Stimulated activated CD8-positive, alpha-beta memory T cell treated with anti-CD3 and anti-CD28 coated beads, Interleukin-4, amount 100 ng/mL, for 1 hour (primary cell): ENCODE measurements at places on chromosomes 4 and X.

GRCh38 chrX:152901816-152902501 is 4.1 kb downstream of the ZNF185 start:
- DNase-seq = no peak

GRCh38 chrX:56313308-56313707 is 81.2 kb downstream of the KLF8 start:
- no peak for DNase-seq

DNA sequence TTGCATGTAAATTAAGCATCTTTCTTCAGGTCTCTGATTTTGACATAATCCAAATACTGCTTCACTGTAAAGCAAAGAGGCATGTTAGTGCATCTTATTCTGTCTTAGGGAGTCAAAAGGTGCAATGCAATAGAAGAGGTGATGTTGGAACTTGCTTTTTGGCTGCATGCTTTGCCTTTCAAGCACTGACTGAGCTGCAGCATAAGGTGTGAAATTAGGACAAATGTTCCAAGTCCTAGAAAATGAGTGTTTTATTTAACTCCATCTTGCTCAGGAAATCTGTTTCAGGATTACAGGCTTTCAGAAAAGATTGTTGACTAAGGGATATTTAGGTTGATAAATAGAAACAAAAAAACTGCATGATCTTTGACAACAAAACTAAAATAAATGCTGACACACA is 30.8 kb downstream of the NAA11 start:
- no peak for DNase-seq

GRCh38 chr4:16794816-16795445 is 103.5 kb downstream of the LDB2 start:
- DNase-seq = no peak

- DNase-seq = no peak
Measured at GRCh38 chr4:2285613-2286381, 23.9 kb upstream of the MXD4 start.

- DNase-seq = no peak
Measured at GRCh38 chrX:32745323-32745722, 466.0 kb downstream of the DMD start.

- no peak for DNase-seq
Measured at GRCh38 chr4:93384241-93384640, 444.3 kb upstream of the ATOH1 start.

- DNase-seq = no peak
Measured at GRCh38 chr4:22240814-22241213, 275.1 kb downstream of the ADGRA3 start.

- DNase-seq = no peak
Measured at GRCh38 chr4:112916868-112917267, 132.6 kb upstream of the ANK2 start.

GRCh38 chr4:150510176-150510865 is 71.6 kb upstream of the MAB21L2 start:
- DNase-seq = no peak

- no peak for DNase-seq
Measured at GRCh38 chr4:147516133-147516532, 35.2 kb downstream of the EDNRA start.

DNA sequence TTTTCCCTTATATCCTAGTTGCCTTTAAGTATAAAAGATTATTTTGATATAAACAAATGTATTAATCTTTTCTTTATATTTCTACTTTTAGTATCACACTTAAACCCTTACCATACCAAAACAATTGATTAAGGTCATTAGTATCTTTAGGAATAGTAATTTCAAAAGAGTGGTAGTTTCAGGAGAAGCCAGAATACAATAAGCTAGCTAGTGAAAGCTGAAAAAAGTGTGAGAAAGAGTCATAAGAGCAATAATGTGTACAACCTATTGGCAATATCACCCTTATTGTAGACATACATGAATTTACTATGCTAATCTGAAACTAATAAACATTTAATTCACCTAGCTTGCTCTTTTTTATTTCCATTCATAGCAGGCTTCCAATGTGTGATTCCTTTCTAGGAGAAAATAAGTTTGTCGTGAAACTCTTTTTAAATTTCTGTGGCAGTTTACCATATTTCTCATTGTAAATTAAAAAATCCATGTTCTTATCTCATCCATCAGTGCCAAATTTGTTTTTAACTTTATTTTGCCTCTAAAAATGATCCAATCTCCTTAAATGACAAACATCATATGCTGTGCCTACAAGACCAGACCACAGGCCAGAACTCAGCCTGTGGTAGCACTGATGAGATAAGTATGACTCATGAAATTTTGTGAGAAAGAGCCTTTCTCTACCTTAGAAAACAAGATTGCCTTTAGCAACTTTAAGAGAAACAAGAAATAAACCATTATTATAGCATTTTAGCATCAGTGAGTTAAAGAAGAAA is 8.1 kb downstream of the NEK1 start:
- DNase-seq = no peak

DNA sequence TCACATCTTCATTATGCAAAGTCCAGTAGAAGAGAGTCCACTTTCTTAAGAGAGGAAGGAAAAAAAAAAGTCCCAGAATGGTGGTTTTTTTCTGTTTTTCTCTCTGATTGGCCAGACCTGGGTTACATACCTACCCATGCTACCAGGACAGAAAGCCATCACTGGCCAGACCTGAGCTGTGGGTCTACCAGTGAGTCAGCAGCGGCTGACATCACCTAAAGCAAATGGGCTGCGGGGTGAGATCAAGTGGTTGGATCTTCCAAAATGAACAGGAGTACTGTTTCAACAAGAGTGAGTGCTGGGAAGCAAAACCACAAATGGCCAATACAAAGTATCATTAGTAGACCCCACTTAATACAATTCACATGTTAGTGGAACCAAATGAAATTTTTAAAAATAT is 1.6 kb upstream of the NDST3 start:
- no peak for DNase-seq

DNA sequence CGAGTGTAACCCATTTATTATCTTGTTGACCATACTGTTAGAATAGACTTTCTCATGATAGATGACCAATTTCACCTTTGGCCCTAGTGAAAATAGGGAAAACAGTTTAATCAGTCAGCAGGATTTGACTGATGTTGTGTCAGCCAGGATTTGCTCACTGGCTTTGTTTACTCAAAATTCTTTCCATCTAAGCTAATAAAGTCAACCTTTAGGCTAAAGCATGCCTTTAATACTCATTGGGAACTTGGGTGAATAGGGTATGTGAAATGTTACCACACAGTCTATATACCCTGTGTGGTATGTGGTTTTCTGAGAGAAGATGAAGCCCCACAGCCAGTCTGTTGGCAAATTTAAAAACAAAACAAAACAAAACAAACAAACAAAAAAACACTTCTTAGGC is 18.7 kb upstream of the SPANXB1 start:
- DNase-seq = no peak

DNA sequence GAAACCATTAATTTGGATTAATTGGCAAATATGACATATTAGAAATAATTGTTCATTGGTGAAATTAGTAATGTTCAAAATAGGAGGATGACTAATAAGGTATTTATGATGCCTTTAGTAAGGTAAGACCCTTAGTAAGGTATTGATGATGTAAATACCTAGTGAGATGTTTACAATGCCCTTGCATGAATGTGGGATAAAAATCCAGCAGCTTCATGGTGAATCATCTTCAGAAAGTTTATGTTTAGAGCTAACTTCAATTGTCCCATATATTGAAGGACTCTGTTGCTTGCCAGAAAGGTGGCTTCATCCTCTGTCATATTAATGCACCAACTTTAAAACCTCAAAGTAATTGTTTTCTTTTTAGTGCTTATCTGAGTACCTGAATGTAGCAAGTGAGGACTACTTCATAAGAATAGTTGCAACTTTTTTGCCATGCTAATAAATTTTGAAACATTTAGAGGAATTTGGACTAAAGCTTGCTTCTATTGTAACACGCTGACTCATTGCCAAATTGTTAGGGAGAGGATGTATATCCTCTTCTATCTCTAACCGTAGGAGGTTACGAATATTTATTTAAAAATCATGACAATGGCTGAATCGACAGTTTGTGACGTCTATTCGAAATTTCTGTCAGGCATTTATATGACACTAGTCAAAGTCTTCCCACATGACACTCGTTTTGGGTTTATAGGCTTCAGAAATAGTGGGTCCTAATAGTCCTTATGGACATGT is 174.1 kb upstream of the HS3ST1 start:
- no peak for DNase-seq

GRCh38 chr4:110149089-110149488 is 49.3 kb downstream of the ELOVL6 start:
- DNase-seq = no peak

DNA sequence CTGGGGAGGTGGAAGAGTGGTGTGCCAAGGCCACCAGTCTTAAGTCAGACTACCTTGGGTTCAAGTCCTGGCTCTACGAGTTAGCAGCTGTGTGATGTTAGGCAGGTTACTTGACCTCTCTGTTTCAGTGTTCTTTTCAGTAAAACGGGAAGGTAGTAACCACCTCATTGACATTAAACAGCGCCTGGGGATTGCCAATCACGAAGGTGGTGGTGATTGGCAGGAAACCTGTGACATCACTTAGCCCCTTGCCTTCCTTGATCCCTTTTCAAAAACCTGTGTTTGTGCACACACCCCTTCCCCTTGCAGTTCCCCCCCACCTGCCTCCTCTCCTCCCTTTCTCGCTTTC is 7.6 kb downstream of the KLF3 start:
- DNase-seq = no peak

DNA sequence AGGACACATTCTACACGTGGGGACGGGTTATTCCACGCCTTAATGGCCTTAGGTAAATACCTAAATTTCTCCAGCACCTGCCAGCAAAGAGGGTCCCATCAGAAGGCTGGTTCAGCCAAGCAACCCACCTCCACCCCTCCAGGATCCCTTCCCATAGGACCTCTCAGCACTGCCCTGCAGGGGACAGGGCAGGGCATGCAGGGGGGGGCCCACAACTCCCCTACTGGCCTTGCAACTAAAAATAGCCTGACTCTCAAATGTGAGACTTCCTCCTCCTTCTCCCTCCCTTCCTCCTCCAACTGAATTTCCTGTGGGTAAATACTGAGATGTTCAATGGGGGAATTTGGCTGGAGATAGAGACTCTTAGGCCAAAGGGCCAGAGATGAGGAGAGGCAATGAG is 6.3 kb downstream of the LAS1L start:
- no peak for DNase-seq

DNA sequence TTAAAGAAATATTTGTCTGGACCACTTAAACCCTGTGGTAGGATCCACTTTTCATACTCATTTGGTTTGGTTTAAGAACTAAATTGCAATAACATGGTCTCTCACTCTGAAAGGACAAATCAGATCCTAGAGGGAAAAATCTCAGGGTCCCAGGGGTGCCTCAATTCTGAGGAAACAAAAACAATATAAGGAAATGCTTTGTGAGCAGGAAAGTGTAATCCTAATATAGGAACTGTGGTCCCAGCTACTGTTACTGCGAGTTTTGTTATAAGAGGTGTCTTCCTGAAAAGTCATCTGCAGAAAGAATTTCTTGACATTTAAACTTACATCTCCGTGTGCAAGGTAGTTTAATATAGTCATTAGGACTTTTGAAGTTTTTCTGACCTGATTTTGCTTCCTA is 420.1 kb upstream of the LCORL start:
- DNase-seq = no peak

DNA sequence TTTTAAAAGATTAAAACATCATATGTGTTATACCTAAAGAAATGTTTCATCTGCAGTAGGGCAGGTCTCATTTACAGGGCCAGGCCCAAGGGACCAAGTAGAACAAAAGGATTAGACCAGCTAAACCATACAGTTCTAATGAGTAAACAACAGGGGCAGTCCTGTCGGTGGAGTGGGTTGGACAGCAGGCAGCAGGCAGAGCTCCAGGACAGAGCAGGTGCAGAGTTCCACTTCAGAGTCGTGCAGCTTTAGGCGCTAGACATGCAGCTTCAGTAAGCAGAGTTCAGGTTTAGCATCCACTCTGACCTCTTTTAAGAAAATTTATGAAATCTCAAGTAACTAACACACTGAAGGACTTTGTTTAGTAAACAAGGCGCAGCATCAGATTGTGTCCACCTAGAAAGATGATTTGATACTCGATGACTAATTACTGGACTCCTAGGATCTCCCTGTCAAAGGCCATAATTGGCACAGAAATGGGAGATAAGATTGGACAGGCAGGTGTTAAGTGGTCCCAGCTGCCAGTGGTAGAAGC is 487.7 kb upstream of the INTU start:
- DNase-seq = no peak

GRCh38 chrX:146154191-146154590 is 336.6 kb downstream of the SLITRK2 start:
- DNase-seq = no peak

DNA sequence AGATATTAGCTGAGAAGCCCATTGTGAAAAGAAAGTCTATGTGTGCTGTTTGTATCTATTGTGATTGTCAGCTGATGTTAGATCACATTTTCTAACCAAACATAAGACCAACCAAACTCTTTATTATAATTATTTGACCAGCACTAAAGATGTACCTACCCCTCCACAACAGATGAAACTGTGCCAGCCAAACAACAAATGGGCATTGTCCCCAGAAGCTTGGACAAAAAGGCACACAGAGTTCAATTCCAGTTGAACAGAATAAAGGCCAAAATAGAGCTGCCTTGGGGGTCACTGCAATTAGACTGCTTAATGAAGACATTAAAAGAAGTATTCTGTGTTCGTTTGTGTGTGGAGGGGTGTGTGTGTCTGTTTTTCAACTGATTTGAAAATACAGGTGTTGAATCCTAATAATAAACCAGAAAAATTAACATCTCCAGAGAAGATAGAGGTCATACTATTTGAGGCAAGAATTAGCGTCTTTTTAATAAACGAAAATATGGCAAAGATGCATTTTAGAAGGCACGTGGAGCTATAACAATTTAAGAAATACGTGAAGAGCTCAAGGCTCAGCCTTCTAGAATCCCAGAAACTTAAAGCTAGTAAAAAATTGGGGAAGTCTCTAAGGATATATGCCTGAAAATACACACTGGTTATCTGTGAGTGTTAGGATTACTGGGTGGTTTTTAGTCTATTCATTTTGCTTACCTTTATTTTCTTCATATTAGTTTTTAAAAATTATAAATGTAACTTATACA is 2.2 kb downstream of the SPP1 start:
- DNase-seq = no peak

DNA sequence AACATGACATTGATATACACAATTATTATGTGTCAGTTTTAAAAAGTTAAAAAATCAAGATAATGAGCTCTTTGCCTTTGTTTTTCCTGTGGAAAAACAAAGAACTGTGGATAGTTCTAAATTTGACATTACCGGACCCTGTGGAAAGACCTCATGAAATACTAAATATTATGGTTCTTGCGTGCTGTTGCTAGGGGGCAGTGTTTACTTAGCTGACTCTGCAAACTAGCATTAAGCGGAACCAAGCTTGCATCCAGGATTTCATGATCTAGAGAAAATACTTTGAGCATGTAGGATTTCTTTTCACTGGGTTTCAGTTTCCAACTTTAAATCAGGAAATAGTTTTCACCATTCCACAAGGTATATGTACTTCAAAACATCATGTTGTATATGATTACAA is 33.6 kb downstream of the CLCN4 start:
- DNase-seq = no peak
